Neural crest cell (in vitro differentiated cells): ENCODE measurements at places on chromosomes 12 and 14.

GRCh38 chr14:34223373-34224148 is 238.5 kb downstream of the SPTSSA start:
- DNase-seq, result no peak

- no peak for DNase-seq
Observed at GRCh38 chr12:58764100-58764953, 156.0 kb downstream of the LRIG3 start.

GRCh38 chr12:6461401-6462233 is 8.9 kb downstream of the VAMP1 start:
- DNase-seq, result no peak

- DNase-seq, result no peak
Observed at GRCh38 chr14:90551070-90551704, 154.4 kb downstream of the CALM1 start.

GRCh38 chr12:118480235-118480634 is 103.9 kb downstream of the SUDS3 start:
- DNase-seq, result no peak

GRCh38 chr14:72247896-72248465 is 315.8 kb downstream of the RGS6 start:
- DNase-seq, result no peak

GRCh38 chr12:85759091-85759490 is 77.1 kb downstream of the RASSF9 start:
- no peak for DNase-seq

- no peak for DNase-seq
Observed at GRCh38 chr12:132284071-132284826, 45.1 kb downstream of the GALNT9 start.

DNA sequence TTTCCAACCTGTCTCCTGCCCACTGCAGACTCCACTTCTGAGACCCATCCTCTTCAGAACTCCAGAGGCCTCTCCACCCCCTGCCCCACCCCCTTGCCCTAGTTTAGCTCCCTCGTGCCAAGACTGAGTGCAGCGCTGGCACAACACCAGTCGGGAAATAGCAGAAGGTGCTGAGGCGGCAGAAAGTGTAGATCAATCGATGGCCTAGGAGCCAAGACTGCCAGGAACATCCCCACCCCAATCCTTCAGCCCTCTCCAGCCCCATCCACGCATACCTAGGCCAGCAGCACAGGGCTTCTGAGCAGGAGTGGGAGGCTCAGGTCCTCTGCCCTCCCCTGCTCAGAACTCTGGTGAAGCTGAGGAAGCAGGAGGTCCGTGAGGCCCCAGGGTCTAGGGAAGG is 1.1 kb downstream of the CPNE6 start:
- DNase-seq, result no peak

GRCh38 chr12:8698132-8698851 is 501 bp downstream of the RIMKLB start:
- DNase-seq, result peak; percentile 36

DNA sequence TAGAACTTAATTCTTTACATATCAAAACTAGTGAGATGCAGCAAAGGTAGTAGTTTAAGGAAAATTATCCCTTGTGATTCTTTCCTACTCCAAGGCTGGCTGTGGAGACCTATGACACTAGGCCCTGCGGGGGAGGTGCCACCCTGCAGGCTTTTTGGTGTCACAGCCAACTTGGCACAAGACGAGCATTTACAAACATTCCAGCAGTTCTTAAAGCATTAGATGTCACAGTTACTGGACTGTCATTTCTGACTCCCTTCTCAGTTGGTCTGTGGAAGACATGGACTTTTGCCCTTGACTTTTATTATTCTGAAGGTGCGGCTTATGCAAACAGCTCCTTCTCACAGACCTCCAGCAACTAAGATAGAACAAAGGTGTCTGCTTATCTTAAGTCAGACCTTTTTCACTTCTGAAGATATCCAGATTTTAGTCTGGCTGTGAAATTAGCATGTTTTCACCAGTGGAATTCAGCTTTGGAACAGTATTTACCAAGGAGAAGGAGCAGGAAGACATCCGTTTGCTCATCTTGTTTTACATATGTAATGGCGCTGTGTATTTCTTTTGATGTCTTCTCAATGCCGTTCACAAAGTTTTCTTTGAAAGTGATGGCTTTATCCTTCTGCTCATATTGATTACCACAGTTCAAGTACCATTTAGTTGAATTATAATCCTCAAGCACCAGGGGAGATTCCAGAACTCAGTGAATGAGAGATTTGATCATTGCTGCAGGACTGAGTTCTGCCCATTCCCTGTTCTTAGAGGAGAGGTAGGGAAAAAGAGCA is 17.9 kb downstream of the SRGAP1 start:
- no peak for DNase-seq

DNA sequence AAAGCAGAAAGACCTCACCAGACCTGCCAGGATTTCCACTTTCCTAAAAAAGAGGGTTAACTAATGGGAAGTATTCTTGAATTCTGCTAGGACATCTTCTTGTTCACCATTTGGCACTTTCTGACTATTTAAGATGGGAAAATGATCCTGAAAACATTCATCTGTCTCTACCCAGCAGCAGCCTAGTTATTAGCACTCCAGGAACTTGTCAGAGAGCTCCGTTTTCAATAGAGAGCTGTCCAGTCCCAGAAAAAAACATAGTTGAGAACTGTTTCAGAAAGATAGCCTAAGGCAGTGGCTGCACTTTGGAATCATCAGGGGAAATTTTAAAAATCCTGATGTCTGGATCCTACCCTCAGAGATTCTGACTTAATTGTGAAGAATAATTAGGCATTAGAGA is 22.1 kb upstream of the CEP83 start:
- DNase-seq, result no peak

DNA sequence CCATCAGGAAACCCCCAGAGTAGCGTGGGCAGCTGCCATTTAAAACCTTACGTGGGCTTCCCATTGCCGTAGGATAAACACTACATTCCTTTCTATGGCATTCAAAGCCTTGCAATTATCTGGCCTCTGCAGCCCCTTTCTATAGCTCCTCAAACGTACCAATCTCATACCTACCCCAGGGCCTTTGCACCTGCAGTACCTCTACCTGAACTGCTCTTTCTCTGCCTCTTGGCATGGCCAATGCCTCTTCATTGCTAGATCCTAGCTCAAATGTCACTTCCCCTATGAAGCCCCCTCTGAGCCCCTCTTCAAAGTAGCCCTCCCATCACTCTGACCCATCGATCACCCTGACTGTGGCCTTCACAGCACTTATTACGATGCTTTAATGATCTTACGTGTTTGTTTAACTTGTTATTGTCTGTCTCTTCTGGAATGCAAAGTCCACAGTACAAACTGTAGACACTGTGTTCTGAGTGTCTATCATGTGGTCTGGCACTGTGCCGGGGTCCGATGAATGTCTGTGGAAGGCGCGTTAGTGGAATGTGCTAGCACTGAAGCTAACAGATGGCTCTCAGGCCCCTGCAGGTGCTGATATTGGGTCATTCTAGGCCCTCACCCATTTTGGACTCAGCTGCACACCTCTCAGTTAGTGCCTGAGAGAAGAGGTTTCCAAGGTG is 157.3 kb upstream of the NOS1 start:
- no peak for DNase-seq

GRCh38 chr14:71725922-71726579 is 206.2 kb upstream of the RGS6 start:
- no peak for DNase-seq

GRCh38 chr12:5884285-5884684 is 60.8 kb downstream of the ANO2 start:
- no peak for DNase-seq

DNA sequence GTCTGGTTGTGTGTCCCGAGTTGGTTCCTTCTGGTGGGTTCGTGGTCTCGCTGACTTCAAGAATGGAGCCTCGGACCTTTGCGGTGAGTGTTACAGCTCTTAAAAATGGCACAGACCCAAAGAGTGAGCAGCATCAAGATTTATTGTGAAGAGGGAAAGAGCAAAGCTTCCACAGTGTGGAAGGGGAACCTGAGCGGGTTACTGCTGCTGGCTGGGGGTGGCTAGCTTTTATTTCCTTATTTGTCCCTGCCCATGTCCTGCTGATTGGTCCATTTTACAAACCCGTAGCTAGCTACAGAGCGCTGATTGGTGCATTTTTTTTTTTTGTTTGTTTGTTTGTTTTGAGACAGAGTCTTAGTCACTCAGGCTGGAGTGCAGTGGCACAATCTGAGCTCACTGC is 29.3 kb downstream of the FGF6 start:
- no peak for DNase-seq

- DNase-seq, result no peak
Observed at GRCh38 chr12:124490584-124491305, 76.7 kb downstream of the NCOR2 start.

DNA sequence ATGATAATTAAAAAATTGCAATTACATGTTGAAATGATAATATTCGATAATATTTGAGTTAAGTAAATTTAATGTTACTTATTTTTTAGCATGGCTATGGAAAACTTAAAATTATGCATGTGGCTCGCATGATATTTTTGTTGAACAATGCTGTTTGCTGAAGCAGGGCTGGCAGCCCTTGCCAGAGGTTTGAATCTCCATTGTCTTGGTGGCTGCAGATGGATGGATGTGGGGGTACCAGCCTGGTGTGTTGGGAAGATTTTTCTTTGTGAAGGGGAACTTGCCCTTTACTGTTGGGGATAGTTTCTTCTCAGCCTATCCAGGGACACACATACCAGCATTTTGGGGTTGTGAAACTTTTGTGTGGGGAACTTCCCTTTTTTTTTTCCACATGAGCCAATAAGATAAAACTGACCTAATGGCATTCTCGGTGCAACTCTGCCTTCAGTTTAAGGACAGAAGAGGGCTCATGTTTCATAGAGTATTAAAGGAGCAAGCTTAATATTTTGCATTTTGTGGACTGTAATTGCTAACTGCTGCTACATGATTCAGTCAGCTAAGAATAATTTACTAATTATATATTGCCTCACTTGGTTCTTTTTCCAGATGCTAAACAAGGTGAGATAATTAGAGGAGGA is 8.8 kb downstream of the RASSF3 start:
- DNase-seq, result no peak

- no peak for DNase-seq
Observed at GRCh38 chr12:101784376-101784775, 45.1 kb upstream of the SYCP3 start.

DNA sequence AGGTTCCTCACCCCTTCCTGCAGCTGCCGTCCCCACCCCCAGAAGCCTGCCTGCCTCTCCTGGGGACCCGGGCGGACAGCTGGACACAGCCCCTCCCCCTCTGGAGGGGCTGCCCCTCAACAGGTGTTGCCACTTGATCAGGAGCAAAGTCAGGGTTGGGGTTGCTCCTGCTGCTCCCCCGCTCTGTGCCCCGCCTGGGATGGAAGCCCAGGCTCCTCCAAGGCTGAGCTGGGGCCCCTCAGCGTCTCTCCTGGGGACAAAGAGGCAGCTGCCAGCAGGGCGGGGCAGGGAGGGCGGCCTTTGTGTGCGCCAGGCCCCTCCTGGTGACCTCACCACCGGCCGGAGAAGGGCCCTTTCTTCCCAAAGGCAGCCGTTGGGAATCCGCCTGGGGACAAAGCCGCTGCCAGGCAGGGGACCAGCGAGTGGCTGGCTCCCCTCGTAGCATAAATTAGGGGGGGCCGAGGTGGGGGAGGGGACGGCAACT is 13.7 kb downstream of the TRMT61A start:
- peak; percentile 83 for DNase-seq

DNA sequence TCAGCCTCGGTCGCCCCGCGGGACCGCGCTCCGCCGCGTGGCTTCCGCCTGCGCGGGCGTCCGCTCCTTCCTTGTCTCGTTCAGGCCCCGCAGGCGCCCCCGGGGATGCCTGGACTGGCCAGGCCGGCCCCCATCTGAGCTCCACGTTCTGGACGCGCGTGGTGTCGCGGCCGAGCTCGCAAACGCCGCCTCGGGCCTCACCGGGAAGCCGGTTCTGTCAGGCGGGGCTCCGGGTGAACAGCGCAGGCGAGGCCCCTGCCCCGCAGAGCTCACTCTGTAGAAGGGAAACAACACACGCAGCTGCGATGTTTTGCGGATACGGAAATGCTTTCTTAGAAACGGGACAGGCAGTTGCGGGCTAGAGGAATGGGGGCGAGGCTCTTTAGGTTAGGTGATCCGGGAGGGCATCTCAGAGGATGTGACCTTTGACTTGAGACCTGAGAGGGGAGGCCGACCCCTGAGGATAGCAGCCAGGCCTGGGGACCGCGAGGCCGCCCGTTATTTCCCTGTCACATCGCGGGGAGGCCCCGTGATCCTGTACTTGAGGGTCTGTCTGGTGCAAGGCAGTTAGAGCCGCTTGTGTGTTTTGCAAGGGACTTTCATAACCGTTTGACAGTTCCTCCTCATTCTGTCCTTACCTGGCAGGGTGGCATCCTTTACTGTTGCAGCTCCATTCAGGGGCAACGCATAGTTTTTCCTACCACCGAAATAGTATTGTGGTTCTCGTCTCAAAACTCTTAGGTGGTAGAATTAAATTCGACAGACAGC is 584 bp downstream of the VRK1 start:
- DNase-seq, result peak; percentile 23

DNA sequence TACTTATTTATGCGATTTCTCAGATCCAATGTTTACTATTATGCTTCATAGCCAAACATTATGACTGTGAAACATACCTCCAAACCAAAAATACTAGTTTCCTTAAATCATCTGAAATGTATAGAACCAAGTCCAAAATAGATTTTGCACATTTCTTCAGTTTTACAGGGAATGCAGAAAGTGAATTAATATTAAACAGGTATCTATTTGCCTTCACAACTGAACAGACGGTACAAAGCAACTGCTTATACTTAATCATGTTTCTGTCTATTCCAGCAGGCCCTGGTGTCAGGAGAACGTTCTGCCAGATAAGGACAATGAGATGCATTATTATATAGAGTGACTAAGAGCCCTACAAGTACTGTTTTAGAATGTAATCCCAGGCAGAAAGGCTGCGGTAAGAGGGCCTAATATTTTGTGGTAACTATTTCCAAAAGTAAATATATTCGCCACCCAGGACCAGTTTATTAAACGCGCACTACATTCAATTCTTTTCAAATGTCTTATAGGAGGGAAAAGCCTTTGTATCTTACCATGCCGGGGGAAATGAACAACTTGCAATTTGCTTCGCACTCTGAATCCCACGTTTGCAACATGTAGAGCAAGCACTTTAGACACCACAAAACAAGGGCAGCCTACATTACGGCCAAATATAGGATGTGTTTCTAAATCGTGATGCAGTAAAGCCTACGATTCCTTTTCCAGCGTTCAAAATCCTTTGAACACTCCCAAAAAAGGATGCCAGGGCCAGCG is 1.5 kb downstream of the CORO1C start:
- DNase-seq, result no peak

GRCh38 chr14:77882636-77883035 is 82.7 kb downstream of the ADCK1 start:
- DNase-seq, result no peak

DNA sequence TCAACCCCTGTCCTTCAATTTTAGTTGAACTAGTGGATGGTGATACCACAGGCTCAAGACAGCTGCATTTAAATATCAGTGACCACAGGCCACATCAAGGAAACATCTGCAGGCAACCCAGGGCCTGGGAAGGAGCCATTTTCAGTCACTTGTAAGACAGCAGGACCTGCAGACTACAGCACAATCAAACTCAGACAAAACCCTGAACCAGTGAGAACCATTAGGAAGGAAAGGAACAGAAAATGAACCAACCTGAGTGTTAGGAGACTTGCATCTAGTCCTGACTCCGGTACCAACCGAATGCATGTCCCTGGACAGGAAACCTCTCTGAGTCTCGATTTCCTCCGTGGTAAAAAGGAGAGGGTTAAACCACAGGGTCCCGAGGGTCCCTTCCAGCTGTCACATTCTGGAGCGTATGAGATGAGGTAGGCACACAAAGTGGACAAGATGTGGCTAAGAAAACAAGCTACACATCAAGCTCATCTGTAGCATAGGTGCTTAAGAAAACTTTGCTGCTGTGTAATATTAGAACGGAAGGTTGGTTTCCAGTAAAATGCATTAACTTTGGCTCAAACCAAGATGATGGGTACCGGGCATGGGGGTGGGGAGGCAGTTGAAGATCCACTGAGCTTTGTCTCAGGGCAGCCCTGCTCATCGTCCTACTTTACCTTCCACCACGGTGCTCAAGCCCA is 1.6 kb upstream of the CDKN1B start:
- DNase-seq, result no peak
